ENCODE measurements at places on chromosomes 6 and 20.
A peak's percentile ranks its signal among the peaks of the same experiment; 100 is the strongest.

DNA sequence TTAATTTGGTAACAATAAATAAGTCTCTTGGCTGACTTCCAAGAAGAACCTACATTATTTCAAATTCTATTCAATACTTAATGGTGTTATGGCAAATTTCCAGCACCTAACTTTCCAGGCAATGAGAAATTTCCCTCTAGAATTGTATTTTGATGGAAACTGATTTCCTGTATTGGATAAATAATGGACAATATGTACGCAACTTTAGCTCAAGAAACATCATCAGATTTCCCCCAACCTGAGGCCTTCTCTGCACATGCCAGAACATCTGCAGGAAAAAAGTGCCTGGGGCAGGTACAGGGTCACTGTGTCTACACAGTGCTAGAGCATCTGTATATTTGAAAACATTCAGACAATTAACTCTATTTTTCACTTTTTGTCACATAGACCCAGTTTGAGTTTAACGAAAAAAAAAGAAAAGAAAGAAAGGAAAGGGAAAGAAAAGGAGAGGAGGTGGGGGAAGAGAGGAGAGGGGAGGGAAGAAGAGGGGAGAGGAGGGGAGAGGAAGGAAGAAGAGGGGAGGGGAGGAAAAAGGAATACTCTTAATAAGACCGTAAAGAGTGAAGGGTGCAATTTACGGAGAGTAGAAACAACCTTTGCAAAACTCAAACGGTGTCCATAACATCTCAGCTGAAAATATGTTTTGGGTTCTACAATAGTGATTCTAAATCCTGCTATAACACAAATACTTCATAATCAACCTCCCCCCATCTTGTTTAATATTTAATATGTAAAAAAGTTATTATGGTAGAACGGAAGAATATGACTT is 130.0 kb downstream of the TSHZ2 start:
- no peak for DNase-seq

DNA sequence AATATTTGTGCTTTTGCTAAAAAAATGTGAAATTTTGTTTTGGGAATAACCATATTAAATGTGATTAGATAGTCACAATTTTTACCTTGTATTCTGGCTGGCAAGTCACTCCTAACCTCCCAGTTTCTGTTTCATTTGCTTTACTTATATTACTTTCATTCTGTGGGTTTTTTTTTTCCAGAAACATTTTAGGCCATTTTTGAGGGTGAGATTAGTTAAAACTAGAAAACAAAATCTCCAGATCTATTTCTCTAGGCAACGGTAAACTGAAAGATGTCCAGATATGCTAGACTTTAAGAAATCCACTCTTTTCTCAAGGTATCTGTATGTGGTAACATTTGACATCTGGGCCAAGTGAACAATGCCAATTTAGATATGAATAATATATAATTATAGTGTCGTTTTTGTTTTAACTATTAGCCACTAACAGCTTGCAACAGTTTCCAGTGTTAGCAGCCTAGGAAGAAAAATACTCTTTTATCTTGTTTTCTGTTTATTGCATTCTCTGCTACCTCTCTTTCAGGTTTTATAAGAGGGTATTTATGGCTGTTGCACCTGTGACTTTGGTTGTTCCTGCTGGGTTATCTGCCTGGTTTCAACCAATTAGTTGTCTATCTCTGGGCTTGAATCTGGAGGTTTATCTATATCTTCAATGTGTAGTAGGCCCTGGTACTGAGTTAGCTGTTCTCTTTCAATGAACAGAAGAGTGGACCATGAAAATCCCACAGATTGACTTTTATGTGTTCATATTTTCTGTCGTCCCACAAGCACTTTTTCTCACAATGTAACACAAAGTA is 260.9 kb downstream of the NKAIN2 start:
- no peak for DNase-seq

- peak; percentile 12 for DNase-seq
Measured at GRCh38 chr20:29497261-29497671, 1760.2 kb upstream of the DEFB115 start.

GRCh38 chr6:113010196-113010989 is 663.3 kb downstream of the RFPL4B start:
- DNase-seq, result no peak

DNA sequence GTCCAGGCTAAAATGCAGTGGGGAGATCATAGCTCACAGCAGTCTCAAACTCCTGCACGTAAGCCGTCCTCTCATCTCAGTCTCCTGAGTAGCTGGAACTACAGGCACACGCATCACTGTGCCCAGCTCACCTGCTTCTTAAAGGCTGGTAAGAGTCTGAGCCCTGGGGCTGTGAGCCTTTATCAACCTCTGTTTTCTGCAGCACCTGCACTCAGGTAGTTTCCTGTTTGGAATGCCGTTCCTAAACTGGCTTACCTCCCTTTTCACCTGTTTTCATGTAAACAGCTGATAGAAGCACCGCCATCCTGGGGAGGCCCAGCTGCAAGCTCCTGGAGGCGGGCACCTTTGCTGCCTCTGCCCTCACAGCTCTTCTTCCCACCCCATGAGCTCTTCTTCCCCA is 45.4 kb downstream of the SLC24A3 start:
- DNase-seq, result no peak

DNA sequence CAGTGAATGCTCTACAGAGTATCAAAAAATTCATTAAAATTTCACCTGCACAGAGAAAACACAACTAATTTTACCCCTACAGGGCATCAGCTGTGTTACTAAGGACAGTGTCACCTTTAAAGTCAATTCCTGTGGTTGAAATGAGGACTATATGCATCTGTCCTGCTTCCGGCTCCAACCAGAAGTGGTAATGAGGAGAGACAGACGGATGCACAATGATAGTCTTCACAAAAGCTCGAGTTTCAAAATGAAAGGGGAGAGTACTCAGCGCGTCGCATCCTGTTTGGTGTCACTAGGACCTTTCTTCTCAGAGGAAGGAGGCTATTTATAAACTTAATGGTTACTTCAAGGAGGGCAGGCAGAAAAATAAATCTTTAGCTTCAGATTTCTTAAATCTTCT is 86.5 kb downstream of the LYRM4 start:
- DNase-seq, result no peak

GRCh38 chr6:558089-558488 is 98.8 kb downstream of the HUS1B start:
- no peak for DNase-seq

- no peak for DNase-seq
Measured at GRCh38 chr6:68008445-68008844, 626.6 kb upstream of the ADGRB3 start.

GRCh38 chr20:16390991-16391390 is 182.3 kb downstream of the KIF16B start:
- no peak for DNase-seq

DNA sequence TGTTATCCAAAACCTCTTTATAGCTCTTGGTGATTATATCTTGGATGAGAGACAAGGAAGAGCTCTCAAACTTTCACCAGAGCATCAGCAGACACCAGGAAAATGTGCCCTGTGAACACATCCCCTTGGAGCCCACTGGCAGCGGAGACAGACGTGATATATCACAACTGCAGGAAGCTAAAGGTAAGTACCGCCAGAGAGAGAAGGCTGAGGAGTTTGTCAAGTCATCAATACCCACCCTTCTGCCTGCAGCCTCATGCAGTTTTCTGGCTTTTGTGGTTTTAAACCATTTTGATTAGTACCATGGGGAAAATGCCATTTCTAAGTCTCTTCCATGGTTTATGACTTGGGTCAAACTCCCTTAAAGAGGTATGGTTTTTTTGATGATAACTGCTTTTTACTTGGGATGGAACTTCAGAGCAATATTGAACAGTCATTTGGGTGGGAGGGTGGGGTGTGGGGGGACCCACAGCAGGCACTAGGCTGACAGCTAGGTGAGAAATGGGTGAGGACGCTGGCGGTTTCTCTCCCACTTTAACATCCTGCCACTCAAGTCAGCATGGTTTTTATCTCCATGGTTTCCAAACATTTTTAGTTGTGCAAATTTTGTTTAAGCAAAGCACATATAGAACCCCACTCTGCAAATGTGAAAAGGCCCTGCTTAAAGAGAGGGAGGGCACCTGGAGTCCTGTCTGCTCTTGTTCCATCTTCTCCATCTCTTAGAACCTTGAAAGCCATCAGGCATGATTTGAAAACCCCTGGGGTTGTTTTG is 108.4 kb downstream of the SCML4 start:
- no peak for DNase-seq

GRCh38 chr6:37171201-37171969 is 1.4 kb downstream of the PIM1 start:
- DNase-seq, result peak; percentile 50

DNA sequence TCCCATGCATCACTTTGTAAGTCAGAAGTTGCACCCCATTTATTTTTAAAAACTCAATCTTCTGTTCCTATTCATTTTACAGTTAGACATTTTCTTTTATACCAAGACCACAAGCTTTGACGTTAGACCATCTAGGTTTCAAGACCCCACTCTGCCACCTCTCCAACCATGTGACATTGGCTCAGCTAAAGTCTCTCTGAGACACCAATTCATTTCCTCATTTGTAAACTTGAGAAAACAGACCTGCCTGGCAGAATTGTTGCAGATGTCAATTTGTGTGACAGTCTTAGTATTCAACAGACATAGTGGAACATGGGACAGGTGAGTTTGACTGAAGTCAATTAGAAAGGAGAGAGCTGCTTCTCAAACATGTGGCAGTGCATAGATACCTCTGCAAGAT is 55.6 kb upstream of the CSE1L start:
- DNase-seq, result no peak

GRCh38 chr20:33883164-33883563 is 72.0 kb downstream of the CHMP4B start:
- no peak for DNase-seq

- DNase-seq, result no peak
Measured at GRCh38 chr20:47951521-47951971, 166.3 kb upstream of the SULF2 start.

DNA sequence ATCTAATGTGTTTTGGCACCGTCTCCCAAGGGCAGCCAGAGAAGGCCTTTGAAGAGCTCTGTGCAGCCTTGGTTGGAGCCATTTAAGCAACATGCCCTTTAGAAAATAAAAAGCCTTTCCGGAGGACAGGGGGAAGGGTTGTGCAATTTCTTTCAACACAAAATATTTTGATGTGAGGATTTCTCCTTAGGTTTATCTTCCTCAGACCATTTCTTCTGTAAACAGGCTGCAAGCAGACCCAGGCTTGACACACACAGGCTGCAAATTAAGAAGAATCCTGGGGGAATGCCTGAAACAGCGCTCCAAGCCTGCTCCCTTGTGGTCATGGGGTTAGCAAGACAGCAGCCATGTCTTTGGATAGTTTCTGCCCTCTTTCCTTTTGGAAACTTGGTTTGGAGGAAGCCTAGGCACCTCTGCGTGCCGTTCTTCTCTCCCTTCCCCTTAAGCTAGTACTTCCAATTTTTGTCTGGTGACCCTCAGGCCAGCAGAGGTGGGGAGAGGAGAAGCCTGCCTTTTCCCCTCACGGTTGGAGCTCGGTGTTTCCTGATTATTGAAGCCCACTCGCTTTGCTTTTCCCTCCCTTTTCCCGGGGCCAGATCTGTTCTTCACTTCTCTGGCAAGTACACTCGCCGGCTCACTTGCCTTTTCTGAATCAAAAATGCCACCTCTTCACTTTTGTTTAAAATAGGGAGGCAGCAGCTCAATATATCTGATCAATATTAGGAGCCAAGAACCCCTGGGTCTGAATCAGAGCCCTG is 39.6 kb upstream of the NOX3 start:
- peak; percentile 82 for DNase-seq

DNA sequence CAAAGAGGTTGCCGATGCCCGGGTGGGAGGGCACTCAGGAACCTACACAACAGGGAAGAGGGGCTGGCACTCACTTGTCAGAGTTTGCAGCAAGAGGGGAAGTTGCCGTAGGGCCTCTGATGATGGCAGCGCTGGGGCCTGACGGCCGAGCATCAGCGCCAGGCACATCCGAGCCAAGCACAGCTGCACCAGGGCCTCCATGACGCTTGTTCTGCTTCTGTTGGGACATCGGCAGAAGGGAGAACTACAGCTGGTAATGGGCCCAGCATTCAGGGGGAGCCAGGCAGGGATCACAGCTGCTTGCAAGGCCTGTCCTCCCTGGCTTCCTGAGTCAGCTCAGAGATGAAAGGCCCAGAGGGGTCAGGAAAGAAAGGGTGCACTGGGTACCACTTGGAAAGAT is 367.7 kb downstream of the CDH4 start:
- DNase-seq, result no peak

- no peak for DNase-seq
Measured at GRCh38 chr20:59004493-59004762, 2.6 kb downstream of the CTSZ start.

DNA sequence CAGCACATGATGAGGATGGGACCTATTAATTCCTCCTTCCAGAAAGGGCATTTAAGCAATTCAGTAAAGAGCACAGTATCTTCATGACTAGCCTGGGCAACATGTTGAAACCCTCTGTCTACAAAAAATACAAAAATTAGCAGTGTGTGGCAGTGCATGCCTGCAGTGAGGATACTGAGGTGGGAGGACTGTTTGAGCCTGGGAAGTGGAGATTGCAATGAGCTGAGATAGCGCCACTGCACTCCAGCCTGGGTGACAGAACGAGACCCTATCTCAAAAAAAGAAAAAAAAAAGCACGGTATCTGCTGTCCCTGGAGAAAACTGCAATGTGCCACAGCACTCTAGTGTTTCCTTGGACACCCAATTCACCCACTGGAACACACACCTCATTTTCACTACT is 18.4 kb downstream of the SAMD3 start:
- no peak for DNase-seq

- DNase-seq, result no peak
Measured at GRCh38 chr6:28371706-28372451, 22.1 kb downstream of the ZKSCAN3 start.

DNA sequence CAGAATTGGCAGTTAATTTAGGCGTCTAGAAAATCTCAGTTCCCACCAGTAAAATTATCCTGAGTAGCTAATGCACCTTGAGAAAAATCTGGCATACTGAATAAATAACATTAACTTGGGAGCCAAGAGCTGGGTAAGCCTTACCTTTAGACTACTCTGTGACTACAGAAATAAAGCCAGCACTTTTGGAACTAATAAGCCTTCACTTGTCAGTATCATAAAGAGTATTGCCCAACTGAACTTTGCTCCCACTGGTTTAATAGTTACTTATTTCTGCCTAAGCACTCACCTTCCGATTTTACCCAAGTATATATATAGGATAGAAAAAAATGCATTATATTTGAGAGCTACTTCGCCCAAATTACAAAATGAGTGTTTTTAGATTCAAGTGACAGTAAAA is 10.7 kb downstream of the FAM8A1 start:
- DNase-seq, result no peak

- peak; percentile 43 for DNase-seq
Measured at GRCh38 chr6:16760516-16761470, at the start of gene ATXN1. Gene ATXN1 (minus strand): TSS chr6:16761460.

All from stromal cell of bone marrow (primary cell).